NCI-H524 (cell line): ENCODE measurements at places on chromosomes 7 and 10.

GRCh38 chr7:114660126-114660486 lies 245.5 kb downstream of the FOXP2 start:
- no peak for DNase-seq

DNA sequence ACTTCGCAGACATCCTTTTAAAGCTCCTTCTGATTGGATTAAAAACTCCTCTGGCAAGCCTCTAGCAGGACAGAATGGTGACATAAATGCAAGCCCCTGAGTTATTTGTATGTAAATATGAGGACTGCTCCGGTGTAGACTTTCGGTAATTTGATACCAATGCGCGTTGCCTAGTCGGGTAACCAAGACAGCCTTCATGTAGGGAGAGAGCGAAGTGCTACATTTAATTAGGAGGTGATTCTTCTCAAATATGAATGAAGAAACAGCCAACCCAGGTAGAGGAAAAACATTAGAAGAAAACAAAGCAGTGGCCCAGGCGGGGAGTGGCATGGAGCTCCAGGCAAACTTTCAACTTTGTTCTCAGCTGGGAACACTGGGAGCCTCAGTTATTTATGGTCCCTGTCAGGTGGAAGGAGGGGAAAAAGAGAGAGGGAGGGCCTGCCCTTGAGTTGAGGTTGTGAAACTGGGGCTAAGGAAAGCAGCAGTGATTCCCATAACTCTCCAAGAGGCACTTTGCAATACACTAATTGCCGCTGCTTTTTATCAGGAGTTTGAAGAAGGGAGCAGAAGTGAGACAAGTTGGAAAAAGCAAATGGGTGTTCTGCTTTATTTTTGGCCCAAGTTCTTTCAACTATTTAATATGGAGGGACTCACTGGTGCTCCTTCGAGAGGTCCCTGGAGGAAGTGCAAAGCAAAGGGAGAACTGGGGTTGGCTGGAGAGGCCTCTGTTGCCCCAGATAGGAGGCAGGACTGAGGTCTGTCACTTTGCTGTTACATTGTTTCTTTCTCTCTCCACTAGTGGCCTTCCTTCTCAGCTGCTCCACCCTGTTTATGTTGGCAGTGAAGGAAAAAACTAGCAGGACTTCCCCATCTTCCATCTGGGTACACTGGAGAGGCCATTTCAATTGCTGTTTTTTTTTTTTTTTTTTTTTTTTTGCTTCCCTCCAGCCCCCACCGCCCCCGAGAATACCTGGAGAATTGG lies 234.6 kb upstream of the CCDC6 start:
- peak; percentile 33 for DNase-seq

- DNase-seq, result no peak
Measured at GRCh38 chr10:129912986-129913695, 50.9 kb downstream of the EBF3 start.

DNA sequence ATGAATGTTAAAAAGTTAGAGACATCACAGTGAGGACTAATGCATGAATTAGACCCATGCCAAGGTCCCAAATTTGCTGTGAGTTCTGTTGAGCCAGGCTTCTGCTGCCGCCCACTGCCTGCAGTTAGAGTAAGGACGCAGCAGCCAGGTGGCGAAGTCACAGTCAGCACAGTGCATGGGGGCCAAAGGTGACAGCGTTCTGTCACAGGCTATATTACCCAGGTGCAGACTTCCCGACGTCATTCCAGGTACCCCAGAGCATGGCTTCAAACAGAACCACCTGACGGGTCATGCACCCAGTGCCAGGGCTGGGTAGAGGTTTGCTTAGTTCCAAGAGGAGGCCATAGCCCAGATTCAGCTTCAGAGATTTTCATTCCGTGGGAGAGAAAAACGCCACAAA lies 33.9 kb upstream of the HMX3 start:
- no peak for DNase-seq

DNA sequence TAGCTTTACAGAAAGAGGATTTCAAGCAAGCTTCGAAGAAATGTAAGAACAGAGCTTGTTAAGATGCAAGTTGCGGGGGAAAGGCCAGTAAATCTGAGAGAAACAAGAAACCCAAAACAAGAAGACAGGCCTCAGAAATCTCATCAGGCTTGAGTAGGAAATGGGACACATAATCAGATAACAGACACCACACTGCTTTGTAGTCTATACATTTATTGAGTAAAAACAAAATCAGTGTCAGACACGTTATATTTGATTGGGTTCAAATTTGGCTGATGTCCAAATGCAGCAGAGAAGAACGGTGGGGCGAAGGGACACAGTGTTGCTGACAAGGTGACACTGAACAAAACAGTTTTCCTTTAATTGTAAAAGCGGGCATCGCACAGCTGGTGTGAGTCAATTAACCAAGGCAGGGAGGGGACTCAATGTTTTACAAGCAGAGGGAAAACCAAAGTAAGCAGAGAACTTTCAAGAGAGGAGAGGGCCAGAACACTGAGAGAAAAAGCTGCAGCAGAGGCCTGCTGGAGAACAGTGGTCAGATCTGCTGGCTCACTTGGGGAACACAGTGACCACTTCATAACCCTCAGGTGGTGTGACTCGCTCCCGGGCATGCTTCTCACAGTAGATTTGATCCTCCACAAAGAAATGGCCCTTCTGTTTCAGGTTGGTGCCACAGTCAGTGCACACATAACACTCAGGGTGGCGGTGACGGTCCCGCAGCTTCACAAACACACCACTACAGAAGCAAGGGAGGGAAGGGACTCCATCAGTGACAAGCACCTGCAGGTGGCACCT lies 43.5 kb downstream of the ACSM6 start:
- DNase-seq, result no peak

DNA sequence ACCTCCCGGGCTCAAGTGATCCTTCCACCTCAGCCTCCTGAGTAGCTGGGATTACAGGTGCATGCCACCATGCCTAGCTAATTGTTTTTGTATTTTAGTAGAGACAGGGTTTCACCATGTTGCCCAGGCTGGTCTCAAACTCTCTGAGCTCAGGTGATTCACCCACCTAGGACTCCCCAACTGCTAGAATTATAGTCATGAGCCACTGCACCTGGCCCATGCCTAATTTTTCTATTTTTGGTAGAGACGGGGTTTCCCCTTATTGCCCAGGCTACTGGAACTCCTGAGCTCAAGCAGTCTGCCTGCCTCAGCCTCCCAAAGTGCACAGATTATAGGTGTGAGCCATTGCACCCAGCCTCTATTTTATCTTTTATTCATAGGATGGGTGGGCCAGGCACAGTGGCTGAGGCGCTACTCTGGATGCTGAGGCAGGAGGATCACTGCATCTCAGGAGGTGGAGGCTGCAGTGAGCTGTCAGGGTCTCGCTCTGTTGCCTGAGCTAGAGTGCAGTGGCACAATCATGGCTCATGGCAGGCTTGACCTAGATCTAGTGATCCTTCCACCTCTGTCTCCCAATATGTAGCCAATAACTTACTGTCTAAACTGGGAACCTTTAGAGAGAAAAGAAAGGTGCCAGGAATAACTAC lies 31.3 kb upstream of the STOX1 start:
- DNase-seq, result no peak

- DNase-seq, result no peak
Measured at GRCh38 chr10:128803790-128804189, 663.3 kb upstream of the MGMT start.

- DNase-seq, result no peak
Measured at GRCh38 chr10:76763376-76763775, 874.2 kb downstream of the KCNMA1 start.

GRCh38 chr7:45233249-45233775 lies 75.7 kb downstream of the RAMP3 start:
- DNase-seq, result no peak

DNA sequence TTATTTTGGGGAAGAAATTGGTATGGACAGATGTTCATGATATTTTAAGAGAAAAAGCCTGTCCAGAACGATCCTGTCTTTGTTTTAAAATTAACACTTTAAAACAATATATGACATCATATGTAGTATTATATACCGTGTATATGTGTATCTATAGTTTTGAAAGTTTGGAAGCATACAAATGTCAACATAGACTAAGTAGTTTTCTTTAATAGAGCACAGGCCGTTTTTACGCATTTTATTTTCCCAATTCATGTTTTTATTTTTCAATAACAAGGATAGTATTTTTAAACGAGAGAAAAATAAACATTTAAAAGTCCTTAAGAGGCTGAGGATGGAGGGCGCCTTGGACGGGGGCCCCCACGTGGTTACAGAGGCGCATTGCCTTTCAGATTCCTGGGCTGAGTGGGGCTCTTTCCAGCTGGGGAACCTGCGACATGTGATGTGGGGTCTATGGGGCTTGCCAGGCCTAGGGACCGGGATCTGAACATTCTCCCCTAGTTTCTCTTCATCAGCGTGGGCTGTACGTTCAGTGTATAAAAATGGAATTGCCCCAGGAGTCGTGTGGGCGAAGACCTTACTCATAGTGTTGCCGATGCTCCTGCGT lies 127.8 kb upstream of the ZNF746 start:
- peak; percentile 36 for DNase-seq

DNA sequence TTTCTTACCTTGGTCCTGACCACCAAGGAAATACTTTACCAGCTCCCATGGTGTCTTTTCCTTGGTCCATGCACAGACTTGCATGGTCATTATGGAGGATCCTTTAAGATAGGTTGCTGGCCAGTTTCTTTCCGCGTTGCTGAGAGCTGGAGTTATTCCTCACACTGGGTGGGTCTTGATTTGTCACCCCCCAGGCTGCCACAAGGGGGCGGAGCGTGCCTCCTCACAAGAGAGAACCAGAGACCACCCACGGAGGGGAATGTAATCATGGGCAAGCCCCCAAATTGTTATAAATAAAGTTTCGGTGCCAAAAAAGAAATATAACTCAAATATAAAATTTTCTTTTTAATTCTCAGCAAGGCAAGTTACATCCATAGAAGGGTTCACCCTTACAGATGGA lies 10.5 kb upstream of the TRIM24 start:
- no peak for DNase-seq

GRCh38 chr7:82017334-82017943 lies 247.6 kb upstream of the HGF start:
- no peak for DNase-seq

DNA sequence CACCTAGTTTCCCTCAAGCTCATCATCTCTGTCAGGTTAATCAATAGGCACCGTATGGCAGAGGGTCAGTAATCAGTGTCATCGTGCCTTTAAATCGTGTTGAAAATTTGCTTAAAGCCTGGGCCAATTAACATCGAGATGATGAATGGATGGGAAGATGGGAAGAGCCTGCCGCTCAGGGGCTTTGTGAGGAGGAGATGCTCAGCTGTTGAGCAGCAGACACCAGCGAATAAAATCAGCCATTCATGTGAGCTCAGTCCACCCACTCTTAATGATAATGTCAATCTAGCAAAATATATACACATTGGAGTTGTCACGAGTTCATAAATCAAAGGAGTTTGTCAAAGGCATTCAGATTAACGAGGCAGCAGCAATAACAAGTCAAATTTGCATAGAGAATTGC lies 97.7 kb downstream of the BTRC start:
- peak; percentile 46 for DNase-seq

- DNase-seq, result no peak
Measured at GRCh38 chr10:21135023-21135931, 238.2 kb upstream of the NEBL start.

DNA sequence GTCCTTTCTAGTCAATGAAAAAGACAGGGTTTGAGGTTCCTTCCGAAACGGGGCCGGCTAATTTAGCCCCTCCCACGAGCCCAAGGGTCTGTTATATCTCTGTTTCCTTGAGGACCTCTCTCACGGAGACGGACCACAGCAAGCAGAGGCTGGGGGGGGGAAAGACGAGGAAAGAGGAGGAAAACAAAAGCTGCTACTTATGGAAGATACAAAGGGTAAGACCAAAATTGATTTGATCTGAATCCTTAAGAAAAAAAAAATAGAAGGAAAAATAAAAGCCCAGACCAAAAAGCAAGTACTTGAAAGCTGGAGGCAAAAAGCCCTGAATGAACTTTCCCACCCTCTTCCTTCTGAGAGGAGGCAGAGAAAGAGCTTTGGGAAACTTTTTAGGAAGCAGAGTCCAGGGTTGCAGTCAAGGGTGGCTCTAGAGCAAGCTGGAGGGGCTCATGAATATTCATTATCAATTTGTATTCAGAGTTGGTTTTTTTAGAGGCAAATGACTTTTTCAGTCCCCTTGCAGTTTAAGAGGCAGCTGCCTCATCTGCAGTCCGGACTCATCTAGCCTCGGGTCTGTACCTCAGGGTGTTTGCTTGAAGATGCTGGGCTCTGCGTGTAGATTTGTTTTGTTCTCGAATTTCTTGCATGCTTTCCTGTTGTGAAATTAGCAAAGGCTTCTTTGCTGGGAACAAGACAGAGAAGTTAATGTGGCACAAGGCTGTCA lies at the start of gene ENTPD1:
TSS of gene ENTPD1 (plus strand) at position 123 of the 721 bp plus-strand sequence. CDS start at position 200, 77 bp downstream.
- peak; percentile 1 for DNase-seq

GRCh38 chr7:68969571-68969970 lies 628.7 kb upstream of the AUTS2 start:
- no peak for DNase-seq

DNA sequence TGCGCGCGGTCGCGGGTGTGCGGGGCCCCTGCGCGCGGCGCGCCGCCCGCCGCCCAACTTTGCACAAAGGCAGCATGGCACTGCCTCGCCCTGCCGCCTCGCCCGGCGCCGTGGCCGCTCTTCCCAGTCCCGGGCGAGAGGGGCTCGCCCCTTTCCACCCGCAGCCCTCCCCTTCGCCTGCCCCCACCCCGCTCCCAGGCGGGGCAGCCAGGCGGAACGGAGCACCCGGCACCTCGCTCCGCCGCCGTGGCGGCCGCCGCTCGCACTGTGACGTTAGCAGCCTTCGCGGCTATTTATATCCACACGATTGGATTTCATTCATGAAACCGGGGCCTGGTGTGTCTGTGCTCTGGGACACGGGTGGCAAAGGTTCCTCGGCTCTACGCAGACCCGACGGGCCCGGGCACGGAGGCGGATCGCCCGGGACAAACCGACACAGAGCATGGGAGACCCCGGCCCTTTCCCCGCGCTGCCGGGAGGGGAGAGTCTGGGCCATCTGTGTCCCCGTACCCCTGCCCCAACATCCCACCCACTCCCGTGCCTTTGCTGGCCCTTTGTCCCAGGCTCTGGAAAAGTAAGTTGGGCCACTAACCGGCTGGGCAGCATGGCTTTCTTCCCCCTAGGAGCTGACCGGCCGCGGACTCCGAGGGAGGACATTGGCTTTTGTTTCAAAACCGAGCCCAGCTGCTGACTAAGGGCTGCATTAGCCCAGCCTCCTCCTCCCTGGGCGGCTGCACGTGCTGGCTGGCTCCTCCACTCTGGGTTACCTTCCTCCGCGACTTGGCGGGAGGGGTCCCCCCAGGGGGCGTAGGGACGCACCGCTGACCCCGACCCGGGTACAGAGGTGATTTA lies at the start of gene RHOBTB1:
TSS of gene RHOBTB1 (minus strand) at position 128 of the 852 bp plus-strand sequence. CDS start 32,643 bp downstream, outside the sequence.
- peak; percentile 53 for DNase-seq
